ENCODE measurements at places on chromosomes 13 and 19.

GRCh38 chr13:85997587-85997986 is 198.4 kb upstream of the SLITRK6 start:
- no peak for DNase-seq

- no peak for DNase-seq
Measured at GRCh38 chr13:36954542-36954941, 34.5 kb upstream of the SMAD9 start.

GRCh38 chr19:29727906-29728305 is 12.8 kb upstream of the C19orf12 start:
- no peak for DNase-seq

DNA sequence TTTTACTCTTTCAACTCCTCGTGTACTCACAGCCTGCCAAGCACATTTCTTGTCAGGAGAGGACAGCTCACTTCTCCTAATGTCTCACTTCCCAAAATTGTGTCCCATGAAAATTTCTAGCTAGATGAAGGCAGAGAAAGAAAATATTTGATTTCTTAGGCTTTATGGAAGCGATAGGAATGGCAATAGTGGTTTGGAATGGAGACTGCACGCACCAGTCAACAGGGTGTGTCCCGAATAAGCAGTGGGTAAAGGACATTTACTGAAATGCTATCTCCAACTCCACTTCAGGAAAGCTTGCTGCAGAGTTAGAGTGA is 321 bp upstream of the ZNF222 start:
- no peak for DNase-seq

DNA sequence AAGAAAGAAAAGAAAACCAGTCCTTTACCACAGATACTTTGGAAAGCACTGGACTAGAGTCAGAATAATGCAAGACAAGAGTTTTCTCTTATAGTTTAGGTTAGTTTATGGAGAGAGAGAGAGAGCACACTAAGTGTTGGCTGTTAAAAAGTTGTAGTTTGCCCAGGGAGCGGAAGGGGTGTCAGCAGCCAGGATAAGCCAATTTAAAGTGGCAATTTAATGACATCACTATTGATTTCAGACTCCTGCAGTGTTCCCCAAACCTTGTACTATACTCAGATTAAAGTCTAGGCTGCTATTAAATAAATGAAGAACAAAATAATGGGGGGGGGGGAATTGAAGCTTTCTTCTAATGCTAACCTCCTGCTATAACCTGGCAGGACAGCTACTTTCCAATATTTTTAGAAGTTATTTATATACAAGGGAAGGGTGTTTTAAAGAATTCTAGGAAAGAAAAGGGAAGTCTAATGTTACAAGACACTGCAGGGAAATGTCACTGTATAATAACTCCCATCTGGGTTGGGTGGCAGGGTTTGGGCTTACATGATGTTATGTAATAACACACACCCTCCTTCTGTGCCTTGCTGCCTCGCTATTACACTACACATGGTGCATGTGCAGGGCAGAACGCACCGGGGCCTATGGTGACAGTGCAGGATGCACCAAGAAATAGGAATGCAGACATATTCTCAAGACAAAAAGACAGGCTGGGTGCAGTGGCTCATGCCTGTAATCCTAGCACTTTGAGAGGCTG is 19.9 kb downstream of the TPT1 start:
- DNase-seq = no peak

GRCh38 chr19:34370117-34370516 is 5.1 kb downstream of the GPI start:
- no peak for DNase-seq

- peak; percentile 54 for DNase-seq
Measured at GRCh38 chr13:20495087-20496023, 30.3 kb downstream of the CRYL1 start.

DNA sequence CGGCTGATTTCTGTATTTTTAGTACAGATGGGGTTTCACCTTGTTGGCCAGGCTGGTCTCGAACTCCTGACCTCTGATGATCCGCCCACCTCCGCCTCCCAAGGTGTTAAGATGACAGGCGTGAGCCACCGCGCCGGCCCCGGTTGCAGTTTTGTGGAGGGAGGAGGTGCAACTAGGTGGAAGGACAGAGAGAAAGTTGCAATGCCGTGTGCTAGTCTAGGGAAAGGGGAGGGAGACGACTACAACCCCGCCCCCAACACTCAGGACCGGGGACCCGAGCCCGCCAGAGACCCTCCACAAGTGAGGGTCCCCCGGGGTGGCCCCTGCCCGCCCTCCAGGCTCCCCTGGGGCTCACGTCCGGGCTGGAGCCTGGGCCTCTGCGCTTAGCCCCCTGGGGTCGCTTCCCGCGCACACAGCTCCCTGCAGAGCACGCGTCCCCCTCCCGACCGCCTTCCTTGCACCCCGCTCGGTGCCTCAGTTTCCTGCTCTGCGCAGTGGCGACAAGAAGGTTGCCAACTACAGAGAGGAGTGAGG is 1.2 kb upstream of the ARID3A start:
- DNase-seq = no peak

- DNase-seq = no peak
Measured at GRCh38 chr19:23475477-23475876, 80.2 kb upstream of the ZNF91 start.

- no peak for DNase-seq
Measured at GRCh38 chr19:6564393-6564792, 26.6 kb downstream of the CD70 start.

DNA sequence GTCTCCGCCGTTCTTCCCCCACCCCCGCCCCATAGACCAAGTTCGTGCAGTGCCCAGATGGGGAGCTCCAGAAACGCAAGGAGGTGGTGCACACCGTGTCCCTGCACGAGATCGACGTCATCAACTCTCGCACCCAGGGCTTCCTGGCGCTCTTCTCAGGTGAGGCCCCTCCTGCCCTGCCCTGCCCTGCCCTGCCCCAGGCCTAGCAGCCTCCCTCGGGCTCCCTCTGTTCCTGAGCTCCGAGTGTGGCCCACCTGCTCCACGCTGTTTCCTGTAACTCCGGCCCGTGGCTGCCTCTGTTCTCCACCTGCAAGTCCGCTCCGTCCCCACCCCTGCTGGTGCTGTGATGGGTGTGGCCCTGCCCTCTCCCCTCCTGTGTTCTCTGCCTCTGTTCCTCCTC is 6.4 kb downstream of the LHB start:
- DNase-seq = no peak

DNA sequence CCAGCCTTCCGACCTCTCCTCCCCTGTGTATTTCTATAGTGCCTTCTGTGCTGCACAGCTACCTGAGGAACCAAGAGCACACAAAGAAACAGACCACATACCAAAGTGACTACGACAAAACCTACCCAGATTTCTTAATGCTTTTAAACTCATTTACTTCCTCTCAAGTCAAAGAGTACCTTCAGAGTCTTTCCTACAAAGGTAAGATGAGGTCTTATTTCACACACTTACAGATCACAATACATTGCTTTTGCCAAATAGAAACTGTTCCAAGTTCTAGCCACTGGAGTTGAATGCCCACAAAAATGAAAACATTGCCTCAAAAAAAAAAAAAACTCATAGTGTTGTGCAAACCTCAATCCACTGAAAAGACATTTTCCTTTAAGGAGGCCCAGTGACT is 36.4 kb downstream of the TEX26 start:
- no peak for DNase-seq

- DNase-seq = no peak
Measured at GRCh38 chr13:22049384-22049783, 378.5 kb downstream of the FGF9 start.
